ENCODE measurements at places on chromosomes 1 and 21.

DNA sequence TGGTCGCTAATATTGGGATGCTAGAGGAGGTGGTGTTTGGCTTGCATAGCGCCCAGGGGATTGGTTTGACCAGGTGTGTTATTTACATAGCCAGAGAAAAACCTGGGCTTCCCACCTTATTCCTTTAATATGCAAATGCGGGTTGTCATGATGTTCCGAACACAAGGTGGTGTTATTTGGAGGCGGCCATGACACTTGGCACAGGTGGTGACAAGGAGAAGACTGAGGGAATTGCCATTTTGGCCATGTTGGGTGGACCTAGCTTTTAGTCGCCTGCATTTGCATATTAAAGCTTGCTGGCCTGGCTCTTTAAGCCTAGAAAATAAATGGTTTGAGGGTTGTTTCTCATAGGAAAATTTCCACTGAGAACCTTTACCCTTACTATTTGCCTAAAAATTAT, 490.5 kb downstream of the SIPA1L2 start:
- no peak for DNase-seq

- no peak for DNase-seq
Measured at GRCh38 chr21:14533499-14534428, 12.4 kb downstream of the SAMSN1 start.

- DNase-seq, result no peak
Measured at GRCh38 chr1:145777357-145778145, 46.3 kb downstream of the RNF115 start.

DNA sequence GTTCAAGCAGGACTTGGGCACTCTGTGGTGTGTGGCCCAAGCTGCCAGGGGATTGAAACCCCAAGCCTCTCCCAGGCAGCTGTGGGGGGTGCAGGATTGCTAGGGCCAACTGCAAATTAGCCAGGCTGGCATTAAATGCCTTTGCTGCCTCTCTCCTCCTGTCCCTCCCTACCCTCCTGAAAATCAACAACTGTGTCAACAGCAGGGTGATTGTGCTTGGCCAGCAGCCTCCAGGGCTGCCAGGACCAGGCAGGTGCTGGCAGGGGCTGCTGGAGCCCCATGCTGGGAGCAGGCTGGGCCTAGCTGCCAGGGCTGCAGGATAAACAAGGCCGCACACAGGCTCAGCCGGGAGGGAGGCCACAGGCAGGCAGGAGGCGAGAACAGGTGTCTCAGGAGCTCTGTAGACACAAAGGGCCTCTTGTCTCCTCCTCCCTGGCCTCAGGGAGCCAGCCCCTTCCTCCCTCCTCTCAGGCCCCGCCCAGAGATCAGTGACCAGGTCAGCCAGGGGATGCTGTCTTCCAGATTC, 11.4 kb downstream of the SOX13 start:
- DNase-seq, result peak; percentile 81

- no peak for DNase-seq
Measured at GRCh38 chr1:16083486-16083885, 10.0 kb upstream of the FAM131C start.

DNA sequence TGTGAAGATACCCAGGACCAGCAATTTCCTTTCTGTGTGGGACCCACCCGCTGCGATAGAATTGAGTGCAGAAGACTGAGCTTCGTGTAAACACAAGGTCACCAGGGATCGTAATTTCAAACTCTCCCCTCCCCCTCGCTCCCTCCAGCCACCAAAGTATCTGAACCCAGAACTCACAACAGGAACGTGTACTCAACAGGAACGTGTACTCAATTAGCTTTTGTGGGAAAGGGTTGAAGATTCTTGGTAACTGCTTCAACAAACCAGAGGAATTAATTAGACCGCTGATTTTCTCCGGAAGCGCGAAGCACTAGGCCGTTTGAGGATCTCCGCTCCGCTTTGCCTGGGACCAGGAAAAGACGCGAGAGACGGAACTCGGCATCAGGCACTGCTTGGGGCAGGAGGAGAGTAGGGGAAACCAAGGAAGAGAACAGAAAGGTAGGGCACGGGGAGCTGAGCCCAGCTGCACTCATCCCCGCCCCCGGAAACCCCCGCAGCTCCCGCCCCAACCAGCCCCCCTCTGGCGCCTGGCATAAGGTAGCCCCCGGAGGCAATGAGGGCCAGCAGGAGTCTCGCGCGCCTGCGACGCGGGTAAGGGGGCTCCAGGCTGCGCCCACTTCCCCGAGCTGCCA, 453 bp downstream of the DRAM2 start:
- peak; percentile 72 for DNase-seq

DNA sequence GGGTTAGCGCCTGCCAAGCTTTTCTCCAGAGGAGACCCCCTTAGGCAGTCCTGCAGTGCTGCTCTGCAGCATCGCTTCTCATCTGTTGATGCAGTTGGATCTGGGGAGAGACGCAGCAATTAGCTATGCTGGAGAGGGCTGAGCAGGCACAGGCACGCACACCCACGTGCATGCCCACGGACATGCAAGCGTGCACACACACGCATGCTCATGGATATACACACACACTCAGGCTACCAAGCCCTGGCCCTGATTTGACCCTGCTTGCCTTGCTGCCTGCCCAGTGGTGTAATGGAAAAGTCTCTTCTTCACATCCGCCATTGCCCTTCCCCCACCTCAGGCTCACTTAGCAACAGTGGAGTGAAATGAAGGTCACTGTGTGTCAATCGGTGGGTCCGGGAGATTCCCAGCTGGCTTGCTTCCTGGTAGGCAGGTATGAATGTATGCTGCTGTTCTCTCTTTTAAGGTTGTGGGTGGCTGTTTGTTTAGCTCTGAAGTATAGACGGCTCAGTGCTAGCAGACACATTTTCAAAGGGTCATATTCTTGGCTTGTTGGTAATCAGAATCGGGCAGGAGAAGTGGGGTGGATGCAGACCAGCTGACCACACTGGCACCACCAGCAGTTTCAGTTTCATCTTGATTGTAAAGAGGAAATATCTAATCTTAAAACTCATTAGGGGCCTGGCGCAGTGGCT, 9.5 kb downstream of the ATP1B1 start:
- DNase-seq, result no peak

- DNase-seq, result no peak
Measured at GRCh38 chr1:223836586-223836985, 9.2 kb downstream of the TP53BP2 start.

DNA sequence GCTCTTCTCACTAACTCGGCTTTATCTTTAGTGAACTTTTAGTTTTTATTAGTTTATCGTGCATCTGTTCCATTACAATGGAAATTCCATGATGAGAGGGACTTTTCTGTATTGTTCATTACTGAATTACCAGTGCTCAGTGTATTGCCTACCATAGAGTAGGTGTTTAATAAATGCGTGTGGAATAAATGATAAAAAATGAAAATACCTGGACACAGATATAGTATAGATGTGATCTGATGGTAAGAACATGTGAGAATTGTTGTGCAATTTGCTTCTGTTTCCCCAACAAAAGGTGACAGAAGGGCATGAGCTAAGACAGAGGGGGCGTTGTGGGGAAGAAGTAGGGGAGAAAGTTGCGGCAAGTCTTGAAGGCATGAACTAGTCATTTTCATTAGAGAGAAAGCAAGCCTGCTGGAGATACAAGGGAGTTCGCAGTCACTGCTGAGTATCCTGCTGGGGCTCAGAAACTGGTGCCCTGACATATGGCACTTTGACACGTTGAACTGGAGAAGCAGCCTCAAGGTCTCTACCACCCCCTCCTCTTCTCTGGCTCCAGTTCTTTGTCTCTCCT, 5.6 kb upstream of the COG2 start:
- DNase-seq, result no peak

GRCh38 chr1:240000634-240001033, 91.0 kb upstream of the FMN2 start:
- DNase-seq, result no peak

GRCh38 chr1:205535866-205536758, 31.6 kb downstream of the CDK18 start:
- no peak for DNase-seq

DNA sequence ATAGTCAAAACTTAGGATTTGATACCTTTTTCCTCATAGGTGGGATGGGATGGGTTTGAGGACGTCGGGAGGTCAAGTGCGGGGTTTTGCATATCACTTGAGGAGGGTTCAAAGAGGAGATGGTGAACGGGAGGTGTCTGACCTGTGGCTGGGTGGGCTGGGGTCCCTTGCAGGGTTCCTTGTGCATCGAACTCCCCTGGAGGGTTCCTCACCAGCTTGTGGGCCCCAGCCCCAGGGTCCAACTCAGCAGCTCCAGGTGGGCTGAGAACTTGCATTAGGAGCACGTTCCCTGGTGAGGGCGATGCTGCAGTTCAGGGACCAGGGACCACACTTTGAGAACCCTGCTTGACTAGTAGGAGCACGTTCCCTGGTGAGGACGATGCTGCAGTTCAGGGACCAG, 23.2 kb downstream of the TRPM2 start:
- DNase-seq, result no peak

DNA sequence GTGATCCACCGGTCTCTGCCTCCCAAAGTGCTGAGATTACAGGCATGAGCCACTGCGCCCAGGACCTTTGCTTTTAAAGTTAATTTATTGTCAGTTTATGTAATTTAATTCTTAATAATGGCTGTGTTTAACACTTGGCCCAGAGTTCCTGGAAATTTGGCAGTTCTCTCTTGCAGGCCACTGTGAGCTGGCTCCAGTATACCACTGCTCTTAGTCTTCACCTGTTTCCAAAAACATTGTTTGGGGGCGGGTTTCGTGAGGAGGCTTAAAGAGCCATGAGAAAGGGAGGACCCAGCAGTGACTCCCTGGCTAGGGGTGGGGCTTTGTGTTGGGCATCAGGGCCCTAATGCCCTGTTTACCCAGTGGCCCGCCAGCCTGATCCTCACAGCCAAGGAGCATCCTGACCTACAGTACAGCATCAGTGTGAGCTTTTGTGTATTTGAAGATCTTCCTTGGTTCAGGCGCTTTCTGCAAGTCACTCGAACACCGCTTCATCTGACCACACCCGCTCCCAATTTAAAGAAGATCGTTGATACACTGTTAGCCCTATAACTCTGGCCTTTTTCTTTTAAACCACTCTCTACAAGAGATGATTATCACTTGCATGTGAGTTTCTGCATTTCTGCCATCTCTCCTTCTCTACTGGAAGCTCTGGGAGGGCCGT, 12.0 kb upstream of the BGLAP start:
- DNase-seq, result no peak

DNA sequence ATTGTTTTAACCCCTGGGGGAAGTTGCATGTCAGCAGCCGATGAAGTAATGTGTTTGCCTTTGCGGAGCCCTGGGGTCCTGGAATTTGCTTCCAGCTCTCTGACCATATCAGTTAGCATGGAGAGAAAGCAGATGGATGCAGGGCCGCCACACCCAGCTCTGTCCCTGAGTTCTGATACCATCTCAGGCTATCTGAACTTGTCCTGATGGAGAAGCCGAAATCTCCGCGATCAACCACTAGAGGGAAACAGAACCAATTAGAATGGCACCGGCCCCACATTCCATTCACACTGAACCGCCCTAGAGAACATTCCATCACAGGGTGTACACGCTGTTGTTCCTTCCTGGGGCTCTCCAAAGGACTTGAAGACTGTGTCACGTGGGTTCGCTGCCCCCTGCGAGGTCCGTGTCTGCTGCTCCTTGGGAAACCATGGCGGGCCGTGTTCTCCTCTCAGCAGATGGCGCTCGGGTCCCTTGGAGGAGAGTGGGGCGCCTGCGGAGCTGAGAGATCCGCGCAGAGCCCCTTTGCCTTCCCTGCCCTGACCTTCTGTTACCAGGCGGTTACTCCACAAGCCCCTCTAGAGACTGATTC, 75.4 kb downstream of the ABCA4 start:
- DNase-seq, result peak; percentile 83

GRCh38 chr1:239630767-239631166, 244.4 kb downstream of the CHRM3 start:
- DNase-seq, result peak; percentile 12

DNA sequence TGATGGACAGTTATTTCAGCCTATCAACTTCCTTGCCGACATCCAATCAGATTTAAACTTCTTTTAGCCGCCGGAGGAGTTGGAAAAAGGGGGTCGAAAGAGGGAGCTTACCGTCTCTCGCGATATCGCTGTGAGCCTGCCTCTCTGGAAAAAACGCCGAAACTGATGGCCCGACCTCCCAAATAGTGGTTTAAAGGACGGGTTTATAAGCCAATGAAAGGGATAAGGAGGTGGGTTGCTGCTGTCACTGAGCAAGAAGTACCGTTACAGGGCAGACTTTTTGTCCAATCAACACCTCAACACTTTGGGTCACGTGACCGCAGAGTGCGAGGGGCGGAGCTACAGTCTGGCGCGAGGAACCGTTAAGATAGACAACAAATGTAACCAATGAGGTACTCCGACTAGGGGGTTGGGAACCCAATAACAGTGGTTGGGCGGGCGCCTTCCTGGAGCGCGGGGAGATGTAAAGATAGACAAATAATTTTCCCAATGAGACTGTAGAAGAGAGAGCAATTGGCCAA, at the start of gene RBM15:
TSS of gene RBM15 (plus strand) at position 492 of the 521 bp plus-strand sequence. CDS start at position 521, 29 bp downstream.
- peak; percentile 92 for DNase-seq

DNA sequence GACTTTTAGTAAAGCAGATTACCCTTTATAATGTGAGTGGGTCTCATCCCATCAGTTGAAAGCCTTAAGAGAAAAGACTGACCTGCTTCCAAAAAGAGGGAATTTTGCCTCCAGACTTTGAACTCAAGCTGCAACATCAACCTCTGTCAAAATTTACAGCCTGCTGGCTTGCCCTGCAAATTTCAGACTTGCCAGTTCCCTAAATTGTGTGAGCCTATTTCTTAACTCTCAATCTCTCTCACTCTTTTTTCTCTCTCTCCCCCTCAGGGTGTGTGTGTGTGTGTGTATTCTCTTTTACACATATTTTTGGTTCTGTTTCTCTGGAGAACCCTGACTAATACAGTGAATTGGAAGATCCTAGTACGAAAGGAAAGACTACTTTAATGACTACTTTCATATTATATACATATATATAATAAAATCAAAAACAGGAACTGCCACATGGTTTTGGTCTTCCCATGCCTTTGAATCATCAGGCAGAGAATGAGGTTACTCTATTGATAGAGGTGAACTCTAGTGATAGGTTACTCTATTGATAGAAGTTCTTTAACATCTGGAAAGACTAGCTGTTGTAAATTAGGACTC, 6.4 kb downstream of the OR2C3 start:
- no peak for DNase-seq

GRCh38 chr1:41418857-41419583, 57.8 kb downstream of the FOXO6 start:
- peak; percentile 73 for DNase-seq

Measured in iPS-NIHi11 (cell line).